ENCODE measurements at places on chromosomes 7 and 10.

GRCh38 chr10:49135575-49136313 lies 1.9 kb upstream of the FAM170B start:
- peak; percentile 7 for DNase-seq

- no peak for DNase-seq
Observed at GRCh38 chr7:64320547-64321513, 7.1 kb downstream of the ZNF736 start.

- DNase-seq: no peak
Observed at GRCh38 chr7:35415411-35415822, 161.5 kb upstream of the TBX20 start.

DNA sequence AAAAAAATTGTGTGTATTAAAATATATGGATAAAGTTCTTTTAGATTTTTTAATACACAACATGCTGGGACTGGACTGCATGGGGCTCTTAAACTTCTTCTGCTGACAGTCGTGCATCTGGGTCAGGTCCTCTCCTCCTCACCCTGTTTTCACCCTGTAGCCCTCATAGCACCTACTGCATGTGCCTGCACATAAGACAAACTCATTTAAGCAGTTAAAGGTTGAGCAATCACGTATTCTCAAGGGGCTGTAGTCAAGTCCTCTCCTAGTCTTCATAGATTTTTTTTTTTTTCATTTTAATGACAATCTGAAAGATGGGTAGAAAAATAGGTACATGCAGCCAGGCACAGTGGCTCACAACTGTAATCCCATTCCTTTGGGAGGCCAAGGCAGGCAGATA lies 23.6 kb upstream of the PDCD4 start:
- no peak for DNase-seq

- DNase-seq: no peak
Observed at GRCh38 chr10:110510730-110511129, 13.0 kb downstream of the DUSP5 start.
